ENCODE measurements at places on chromosomes 1 and 21. TPM values are rescaled to one million over a fixed set of nuclear protein-coding genes. Genes with fewer than 3 reads are reported as not detected.

DNA sequence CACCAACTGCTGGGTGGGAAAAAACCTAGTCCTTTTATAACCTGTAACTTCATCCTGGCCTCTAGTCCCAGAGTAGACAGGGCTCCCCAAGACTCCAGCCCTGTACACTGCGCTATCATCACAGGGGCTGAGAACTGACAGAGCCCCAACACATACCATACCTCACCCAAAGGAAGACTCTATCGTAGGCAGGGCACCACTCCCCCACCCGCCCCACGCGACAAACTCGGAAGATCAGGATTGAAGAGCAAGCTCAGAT, 15.8 kb downstream of the INPP5B start:
- no peak for DNase-seq

DNA sequence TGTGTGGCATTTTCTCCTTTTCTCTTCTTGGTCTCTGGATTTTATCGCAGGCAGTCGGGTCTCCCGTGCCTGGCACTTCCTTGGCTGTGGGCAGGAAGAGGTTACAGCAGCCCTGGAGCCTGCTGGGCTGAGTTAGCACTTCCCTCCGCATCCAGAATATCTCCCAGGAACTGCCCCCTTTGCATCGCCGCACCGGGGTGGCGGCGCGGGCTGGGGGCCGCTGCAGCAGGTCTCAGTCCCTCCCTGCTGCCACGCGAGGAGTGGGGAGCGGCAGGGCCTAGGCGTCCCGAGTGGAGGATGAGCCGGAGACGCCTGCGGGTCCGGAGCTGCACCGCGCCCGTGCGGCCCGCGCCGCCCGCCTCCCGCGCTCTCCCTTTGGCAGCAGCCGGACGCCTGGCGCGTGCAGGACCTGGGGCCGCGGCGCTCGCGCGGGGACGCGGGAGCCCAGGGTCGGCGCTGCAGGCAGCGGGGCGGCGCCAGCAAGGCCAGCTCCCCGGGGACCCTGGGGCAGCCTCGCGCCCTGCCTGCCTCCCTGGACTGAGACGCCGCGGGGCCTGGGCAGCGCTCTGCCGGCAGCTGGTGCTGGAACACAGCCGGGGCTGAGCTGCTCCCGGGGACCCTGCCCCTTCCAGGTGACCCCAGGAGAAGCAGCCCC, 192.8 kb downstream of the PRDM2 start:
- no peak for DNase-seq

DNA sequence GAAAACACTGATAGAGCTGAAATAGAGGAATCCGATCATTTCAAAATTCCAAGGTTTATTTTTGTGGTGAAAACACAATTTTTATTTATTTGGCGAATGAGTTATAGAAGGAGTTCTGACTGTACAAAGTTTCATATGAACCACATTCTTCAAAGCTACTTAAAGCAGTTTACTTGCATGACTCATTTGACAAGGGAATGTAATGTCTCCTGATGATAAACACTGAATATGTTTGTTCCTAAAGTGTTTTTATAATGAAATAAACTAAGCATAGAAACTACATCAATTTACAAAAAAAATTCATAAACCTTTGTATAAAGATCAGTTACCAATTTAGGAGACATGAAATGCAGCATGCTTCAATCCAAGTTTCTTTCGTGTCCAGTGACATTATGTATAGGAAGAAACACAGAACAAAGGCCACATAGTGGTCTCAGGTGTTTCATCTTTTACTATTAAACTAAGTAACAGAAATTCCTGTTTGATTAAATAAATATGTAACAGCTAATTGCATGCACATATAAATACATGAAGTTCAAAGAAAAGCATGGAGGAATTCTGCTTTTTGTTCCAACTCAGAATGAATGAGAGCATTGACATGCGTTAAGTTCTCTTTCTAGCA, 2.5 kb downstream of the PRKACB start:
- DNase-seq = no peak

Gene CNN3
- total RNA-seq = 2.3 TPM

DNA sequence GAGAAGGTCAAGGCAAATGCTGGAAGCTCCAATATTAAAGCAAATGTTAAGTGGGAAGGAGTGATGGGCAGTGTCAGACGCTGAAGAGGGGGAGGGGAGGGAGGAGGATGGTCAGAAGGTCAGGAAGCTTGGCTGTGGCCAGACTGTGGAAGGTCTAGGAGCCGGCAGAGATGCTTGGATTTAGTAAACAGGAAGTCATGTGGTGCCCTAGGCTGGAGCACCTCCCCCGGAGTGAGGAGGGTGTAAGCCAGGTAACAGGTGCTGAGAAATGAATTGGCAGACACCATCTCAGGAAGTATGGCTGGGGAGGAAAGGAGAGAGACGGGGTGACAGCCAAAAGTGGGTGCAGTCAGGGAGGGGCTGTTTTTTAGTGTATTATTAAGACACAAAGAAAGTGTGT, 17.7 kb downstream of the CSMD2 start:
- DNase-seq = no peak

- no peak for DNase-seq
Observed at GRCh38 chr21:16408280-16408679, 678.5 kb downstream of the USP25 start.

DNA sequence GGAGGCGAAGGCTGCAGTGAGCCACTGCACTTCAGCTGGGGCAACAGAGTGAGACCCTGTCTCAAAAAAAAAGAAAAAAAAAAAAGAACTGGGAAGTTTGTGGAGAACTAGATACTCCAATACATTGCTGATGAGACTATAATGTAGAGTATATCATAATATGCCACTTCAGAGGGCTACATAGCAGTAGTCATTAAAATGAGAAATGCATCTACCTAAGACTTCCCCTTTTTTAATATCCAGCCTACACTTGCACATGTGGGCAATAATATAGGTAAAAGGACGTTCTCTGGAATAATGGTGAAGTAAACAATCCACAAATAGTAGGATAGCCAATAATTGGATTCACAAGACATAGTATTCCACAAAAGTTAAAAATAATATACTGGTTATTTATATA, 311.0 kb downstream of the HLX start:
- no peak for DNase-seq

Gene VHLL
- total RNA-seq = not detected

Gene MPL
- total RNA-seq = not detected

Gene INSRR
- total RNA-seq = not detected

GRCh38 chr1:55381983-55382382, 166.8 kb upstream of the USP24 start:
- no peak for DNase-seq

DNA sequence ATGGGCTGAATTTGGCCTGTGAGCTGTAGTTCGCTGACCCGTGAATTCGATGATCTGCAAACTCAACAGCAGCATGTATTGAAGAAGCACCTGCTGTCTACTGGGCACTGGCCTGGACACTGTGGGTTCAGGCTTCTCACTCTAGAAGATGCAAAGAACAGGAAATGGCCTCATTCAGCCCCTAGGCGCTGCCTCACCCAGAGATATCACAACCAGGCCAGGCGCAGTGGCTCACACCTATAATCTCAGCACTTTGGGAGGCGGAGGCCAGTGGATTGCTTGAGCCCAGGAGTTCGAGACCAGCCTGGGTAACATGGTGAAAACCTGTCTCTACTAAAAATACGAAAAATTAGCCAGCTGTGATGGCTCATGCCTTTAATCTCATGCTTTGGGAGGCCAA, 23.6 kb downstream of the MFAP2 start:
- no peak for DNase-seq

DNA sequence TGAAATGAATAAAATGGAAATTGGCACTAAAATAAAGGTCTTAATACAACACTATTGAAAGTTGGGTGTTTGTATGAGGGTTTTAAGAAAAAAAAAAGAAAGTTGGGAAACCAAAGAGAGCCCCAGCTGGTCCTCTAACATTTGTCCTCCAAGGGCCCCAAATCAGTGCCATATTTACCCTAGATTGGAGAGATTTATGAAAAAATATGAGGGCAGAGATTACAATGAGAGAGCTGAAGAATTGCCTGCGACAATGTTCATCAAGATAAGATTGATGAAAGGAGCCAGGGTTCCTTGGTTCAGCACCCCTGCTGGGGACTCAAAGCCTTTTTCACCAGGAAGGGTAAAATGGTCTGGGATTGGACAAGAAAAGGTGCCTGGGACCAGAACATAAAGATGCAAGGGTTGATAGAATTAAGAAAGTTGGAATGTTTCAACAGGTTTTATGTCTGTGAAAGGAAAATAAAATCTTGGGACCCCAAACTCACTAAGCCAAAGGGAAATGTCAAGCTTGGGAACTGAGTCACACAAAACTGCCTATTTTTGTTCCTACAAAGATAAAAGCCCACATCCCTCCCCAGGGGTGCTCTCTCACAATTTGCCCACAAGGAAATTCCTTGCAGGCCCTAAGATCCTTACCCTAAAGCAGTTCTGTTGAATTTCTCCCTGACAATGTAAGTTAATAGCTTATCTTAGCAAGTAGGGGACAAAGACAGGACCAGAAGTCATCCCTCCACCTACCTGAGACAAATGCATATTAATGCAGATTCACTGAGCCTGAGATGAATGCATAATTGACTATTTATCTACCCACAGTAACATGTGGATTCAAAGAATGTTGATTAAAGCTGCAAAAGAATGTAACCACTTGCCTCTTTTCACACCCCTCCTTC, 26.8 kb downstream of the CBR1 start:
- DNase-seq = no peak

- DNase-seq = no peak
Observed at GRCh38 chr1:147223740-147224615, 1.2 kb downstream of the FMO5 start.

Gene APH1A
- total RNA-seq = 140 TPM

Gene CDCA8
- total RNA-seq = 37.4 TPM

GRCh38 chr21:10273196-10273595, 248.2 kb upstream of the TPTE start:
- DNase-seq = no peak

DNA sequence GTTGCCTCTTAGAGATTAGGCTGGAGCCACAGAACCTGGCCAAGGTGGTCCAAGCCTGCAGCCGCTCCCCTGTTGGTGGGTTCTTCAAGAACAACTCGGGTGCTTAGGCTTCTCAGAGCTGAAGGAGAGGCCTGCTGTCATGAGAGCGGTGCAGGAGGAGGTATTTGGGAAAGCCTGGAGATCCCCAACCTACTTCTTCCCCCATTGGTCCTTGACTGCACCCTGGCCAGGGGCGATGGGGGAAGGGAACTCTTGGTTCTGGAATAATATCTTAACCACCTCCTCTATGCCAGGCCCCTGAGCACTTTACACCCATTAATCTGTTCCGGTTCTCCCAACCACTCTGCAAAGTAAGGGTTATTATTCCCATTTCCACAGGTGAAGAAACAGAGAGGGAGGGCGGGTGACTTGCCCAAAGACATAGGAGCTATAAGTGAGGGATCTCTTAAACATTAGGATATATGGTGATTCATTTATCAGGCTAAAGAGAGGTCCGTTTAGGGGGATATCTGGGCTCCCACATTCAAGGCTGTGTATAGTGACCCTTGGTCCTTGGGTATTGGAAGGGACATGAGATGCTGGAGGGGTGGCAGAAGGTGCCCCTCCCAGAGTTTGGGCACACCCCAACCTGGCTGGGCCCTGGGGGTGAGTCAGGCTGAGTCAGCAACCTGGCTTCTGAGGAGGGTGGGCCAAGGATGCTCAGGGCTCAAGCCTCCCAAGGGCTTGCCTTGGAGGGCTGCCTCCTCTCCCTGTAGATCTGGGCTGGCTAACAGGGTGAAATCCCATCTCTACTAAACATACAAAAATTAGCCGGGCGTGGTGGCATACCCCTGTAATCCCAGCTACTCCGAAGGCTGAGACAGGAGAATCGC, 5.2 kb downstream of the TRNP1 start:
- DNase-seq = no peak

Gene OR2M2
- not detected for total RNA-seq

- no peak for DNase-seq
Observed at GRCh38 chr1:220300442-220301121, 28.3 kb upstream of the RAB3GAP2 start.

DNA sequence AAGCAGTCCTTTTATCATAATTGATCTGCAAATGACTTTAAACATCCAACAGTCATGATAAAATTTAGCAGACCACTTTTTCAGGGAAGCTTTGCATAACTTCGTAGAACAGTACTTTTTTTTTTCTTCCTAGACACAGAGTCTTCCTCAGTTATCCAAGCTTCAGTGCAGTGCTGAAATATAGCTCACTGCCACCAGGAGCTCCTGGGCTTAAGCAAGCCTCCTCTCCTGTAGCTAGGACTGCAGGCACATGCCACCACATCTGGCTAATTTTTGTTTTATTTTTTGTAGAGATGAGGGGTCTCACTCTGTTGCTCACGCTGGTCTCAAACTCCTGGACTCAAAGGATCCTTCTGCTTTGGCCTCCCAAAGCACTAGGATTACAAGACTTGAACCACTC, 3.8 kb downstream of the F13B start:
- no peak for DNase-seq

DNA sequence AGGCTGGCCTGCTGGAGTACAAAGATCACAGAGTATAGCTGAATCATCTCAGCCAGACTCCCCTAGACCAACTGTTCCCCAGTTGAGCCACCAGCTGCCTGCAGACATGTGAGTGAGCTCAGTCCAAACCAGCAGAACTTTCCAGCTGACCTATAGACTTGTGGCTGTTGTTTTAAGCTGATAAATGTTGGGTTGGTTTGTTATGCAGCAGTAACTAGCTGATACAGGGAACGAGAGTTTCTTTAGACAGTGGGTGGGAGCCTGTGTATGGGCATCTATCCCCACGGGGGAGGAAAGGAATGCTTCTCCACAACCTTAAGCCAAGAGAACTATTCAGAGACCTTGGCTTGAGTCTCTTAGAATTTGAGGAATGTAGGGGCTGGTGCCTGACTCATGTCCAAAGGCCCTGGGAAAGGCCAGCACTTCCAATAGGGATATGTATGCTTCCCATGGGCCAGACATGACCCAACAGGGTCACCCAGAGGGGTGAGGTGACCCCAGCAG, 30.1 kb downstream of the SLC1A7 start:
- no peak for DNase-seq

Gene DEDD
- 41.9 TPM for total RNA-seq

GRCh38 chr1:176206006-176206960, 803 bp downstream of the COP1 start:
- no peak for DNase-seq

DNA sequence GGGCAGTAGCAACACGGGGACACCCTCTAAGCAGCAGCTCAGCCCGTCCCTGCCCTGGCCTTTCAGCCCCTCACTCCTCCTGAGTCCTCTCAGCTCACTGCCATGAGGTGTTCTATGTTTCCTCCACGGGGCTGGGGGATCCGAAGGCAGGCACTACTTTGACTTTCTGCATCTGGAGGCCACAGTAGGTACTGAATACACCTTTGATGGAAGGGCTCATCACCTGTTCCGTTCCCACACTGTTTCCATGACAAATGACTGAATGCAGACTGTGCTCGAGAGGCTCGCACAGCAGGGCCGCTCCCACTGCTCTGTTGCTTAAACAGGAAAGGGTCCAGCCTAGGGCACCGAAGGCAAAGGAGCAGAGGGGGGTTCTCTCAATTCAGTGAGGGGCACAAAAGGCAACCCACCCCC, 77.6 kb upstream of the DNAH14 start:
- DNase-seq = no peak

- no peak for DNase-seq
Observed at GRCh38 chr1:25598879-25599278, 17.7 kb upstream of the MAN1C1 start.

Gene APCS
- not detected for total RNA-seq
